SIG-M5 (cell line): ENCODE measurements at places on chromosomes 5 and 9.
A peak's percentile ranks its signal among the peaks of the same experiment; 100 is the strongest.

DNA sequence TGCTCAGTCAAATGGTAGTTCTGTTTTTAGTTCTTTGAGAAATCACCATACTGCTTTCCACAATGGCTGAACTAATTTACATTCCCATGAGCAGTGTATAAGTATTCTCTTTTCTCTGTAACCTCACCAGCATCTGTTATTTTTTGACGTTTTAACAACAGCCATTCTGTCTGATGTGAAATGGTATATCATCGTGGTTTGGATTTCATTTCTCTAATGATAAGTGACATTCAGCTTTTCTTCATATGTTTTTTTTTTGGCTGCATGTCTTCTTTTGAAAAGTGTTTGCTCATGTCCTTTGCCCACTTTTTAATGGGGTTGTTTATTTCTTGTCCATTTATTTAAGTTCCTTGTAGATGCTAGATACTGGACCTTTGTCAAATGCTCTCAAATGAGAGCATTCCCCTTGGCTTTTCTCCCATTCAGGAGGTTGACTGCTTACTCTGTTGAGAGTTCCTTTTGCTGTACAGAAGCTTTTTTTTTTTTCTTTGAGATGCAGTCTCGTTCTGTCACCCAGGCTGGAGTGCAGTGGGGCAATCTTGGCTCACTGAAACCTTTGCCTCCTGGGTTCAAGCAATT lies 58.7 kb upstream of the RGMB start:
- no peak for DNase-seq

- DNase-seq, result no peak
Observed at GRCh38 chr9:17625644-17626388, 47.0 kb downstream of the SH3GL2 start.

DNA sequence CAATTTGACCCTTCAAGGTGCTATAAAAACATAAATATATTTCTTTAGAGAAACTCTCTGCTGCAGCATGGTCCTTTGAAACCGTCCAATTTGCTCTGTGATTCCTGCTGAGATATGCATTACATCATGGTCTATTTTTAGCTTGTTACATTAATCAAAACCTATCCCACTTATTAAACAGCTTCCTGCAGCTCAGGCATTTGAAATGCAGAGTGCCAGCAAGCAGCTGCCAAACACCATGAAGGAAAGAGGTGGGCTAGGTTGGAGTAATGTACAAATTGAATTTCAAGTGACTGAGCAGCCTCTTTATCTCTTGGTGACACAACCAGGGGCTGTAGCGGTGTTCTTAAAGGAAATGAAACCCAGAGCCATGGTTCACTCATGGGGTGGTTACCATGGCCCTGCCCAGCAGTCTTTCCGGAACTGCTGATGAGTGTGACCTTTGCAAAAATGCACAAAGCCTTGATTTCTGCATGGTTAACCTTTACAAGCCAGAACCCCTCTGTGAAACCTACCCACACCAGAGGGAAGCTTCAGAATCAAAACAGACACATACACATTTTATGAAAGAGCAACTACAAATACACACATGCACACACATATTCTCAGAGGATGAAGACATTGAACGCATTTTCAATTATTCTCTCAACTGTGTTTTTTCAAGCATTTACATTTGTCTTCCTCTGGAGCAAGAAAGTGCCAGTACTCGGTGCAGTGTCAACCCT lies 155.8 kb upstream of the ZNF608 start:
- no peak for DNase-seq

- DNase-seq, result no peak
Observed at GRCh38 chr5:98513380-98513779, 260.1 kb upstream of the RGMB start.

DNA sequence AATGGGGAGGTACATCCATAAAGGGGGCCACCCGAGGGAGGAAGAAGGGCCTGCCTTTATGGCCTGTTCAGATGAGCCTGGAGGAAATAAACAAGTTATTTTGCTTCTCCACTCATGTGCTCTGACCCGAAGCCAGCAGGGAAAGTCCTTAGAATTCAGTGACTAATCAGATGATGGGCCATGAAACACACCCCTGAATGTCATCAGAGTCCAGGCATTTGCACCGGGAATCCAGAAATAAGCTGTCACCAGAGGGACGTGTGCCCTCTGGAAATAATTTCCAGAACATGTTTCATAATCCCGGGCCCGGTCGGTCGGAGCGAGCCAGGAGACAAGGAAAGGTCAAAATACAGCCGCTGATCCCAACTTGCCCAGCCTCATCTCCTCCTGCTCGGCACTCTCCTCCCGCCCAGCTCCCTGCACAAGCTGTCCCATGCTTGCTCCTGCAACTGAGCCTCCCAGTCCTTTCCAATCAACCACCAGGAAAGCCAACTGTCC lies 73.6 kb upstream of the ZNF622 start:
- no peak for DNase-seq

GRCh38 chr5:149200355-149200754 lies 59.1 kb downstream of the ABLIM3 start:
- DNase-seq, result no peak

GRCh38 chr5:53448851-53449250 lies 31.6 kb upstream of the FST start:
- DNase-seq, result no peak

DNA sequence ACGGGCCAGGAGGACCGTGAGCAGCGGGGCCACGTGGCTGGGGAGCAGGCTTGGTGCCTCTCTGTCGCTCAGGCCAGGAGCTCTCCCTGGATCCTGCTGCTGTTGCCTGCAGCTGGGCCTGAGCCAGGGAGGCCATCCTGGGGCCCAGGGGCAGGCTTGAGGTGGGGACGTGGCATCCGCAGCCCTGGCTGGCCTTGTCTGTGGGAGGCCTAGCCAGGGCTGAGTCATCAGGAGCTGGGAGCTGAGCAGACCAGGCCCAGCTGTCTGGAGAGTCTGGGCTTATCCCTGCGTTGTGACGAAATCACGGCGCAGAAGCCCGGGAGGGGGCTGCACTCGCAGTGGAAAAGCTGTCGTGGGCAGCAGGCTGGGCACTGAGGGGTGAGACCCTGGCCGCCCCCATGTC lies 138.8 kb upstream of the COL5A1 start:
- DNase-seq, result no peak

- no peak for DNase-seq
Observed at GRCh38 chr9:124527781-124528180, 20.6 kb upstream of the NR5A1 start.

GRCh38 chr9:37592108-37592951 lies at the start of gene TOMM5:
Gene TOMM5 (minus strand): TSS chr9:37592597. CDS start chr9:37592532, 65 bp downstream.
- peak; percentile 51 for DNase-seq

DNA sequence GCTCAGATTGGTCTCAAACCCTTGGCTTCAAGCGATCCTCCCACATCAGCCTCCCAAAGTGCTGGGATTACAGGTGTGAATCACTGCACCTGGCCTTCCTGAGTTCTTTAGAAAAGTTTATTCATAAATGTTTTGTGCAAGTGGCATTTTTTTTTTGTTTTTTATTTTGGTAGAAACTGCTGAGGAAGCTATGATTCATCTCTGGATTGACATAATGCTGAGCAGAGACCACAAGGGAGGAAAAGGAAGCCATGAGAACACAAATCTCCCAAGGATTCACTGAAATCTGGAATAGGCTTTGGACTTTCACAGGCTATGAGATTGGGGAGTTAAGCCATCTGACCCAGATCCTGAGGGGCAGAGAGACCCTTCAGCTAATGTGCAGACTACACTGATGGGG lies 3.4 kb upstream of the SLC46A2 start:
- DNase-seq, result no peak

GRCh38 chr9:81814794-81815464 lies 113.3 kb upstream of the SPATA31D4 start:
- no peak for DNase-seq

DNA sequence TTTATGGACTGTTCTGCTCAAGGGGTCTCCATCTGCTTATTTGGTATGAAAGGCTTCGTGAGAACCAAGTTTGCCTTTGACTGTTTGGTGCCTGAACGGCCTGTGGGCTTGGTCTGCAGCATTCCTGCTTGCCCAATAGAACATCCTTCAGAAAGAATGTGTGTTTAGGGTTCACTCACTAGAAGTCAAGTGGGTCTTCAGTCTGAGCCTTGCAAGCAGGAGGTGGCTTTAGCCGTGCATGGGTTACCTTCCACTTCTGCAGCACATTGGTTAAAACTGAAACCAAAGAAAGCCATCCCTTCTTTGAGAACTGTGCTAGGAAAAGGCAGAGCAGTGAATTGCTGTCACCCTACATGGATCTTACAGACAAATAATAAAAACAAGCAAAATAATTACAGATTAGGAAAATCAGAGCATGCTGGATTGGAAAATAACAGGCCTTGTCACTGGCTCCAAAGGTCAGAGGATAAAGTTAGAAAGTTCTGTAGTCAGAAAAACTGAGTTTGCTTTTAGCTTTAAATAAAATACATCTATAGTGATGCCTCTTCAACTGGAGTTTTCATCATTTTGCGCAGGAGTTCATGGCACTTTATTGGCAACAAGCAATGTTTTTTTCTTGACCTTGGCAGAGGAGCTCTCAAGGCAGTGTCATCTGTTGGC lies 16.6 kb downstream of the WWC1 start:
- no peak for DNase-seq

DNA sequence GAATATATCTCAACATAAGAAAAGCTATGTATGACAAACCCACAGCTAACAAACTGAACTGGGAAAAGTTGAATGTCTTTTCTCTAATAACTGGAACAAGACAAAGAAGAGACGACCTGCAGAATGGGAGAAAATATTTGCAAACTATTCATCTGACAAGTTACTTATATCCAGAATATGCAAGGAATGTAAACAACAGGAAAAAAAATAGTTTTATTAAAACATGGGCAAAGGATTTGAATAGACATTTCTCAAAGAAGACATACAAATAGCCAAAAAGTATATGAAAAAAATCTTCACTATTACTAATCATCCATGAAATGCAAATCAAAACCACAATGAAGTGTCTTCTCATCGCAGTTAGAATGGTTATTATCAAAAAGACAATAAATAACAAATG lies 181.7 kb upstream of the TLX3 start:
- no peak for DNase-seq

DNA sequence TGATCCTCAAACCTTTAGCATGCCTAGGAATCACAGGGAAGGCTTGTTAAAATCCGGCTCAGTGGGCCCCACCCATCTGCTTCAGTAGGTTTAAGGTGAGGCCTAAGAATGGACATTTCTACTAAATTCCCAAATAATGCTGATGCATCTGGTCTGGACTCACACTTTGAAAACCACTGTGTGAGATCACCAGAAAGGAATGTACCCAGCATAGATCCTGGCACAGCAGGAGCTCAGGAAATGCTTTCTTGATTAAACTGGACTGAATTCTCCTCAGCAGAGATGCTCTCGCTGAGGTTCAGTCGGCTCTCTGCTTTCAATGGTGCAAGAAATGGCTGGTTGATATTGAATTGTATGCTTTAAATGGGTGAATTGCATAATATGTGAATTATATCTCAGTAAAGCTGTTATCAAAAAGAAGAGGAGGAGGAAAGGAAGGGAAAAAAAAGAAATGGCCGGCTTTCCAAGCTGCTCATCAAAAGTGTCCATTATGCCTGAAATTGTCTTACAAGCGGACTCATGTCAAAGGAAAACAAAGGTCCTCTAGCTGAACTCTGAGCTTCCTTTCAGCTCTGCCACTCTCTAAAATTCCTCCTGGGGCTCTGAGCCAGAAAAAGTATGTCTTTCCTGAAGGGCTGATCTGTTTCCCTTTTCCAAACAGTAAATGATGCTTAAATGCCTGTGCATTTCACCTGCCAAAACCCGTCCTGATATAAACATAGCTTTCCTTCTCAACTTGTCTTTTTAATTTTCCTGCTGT lies 77.6 kb upstream of the SAP30L start:
- no peak for DNase-seq

- no peak for DNase-seq
Observed at GRCh38 chr5:62328772-62329491, 22.9 kb downstream of the KIF2A start.

DNA sequence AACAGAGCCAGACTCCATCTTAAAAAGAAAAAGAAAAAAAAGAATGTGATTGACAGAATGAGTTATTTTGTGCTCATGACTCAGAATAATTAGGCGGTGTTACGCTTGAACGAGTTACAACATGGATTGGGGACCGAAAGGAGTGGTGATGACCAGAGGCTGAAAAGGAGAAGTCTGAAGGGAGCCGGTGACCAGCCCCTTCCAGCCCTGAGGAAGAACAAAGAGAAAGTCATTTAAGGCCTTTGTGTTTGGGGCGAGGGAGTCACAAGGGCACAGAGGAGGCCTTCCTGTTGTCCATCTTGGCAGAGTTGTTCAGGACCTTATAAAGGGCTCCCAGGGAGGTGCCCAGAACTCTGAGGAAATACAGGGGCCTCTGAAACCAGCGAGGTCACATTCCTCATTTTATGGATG lies 131.6 kb downstream of the GOLPH3 start:
- no peak for DNase-seq

GRCh38 chr5:149776361-149777305 lies 46.5 kb downstream of the PPARGC1B start:
- no peak for DNase-seq

- DNase-seq, result no peak
Observed at GRCh38 chr5:103408408-103408807, 149.8 kb downstream of the MACIR start.

GRCh38 chr5:73694089-73694488 lies 68.1 kb downstream of the ARHGEF28 start:
- DNase-seq, result no peak

DNA sequence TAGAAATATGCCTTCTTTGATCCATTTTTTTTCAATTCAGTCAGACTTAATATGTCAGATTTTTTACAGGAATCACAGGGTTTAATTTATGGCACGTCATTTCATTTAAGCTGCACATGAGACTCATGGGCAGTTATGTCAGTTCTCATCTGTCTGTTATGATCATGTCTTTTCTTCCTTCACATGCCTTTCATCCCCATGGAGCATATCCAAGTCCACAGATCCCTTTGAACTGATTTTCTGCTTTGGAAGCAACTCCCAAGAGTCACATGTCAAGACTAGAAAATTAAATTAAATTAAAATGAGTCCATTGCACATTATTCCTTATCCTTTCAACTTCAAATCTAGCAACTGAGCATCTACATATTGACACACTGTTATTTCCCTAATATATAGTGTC lies 1274.0 kb upstream of the C9orf72 start:
- DNase-seq, result no peak

GRCh38 chr5:146340260-146341081 lies 1.8 kb downstream of the POU4F3 start:
- no peak for DNase-seq

DNA sequence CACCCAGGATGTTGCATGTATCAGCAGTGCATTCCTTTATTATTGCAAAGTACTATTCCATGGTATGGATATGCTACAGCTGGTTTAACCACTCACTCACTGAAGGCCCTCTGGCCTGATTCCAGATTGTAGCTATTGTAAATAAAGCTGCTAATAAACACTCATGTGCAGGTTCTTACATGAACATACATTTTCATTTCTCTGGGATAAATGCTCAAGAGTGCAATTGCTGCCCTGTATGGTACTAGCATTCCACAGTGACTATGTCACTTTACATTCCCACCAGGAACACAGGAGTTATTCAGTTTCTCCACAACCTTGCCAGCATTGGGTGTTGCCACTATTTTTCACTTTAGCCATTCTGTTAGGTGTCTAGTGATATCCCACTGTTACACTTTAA lies 267.6 kb downstream of the SPOCK1 start:
- DNase-seq, result no peak
